Naive B cell (primary cell): ENCODE measurements at places on chromosomes 5 and 9.

DNA sequence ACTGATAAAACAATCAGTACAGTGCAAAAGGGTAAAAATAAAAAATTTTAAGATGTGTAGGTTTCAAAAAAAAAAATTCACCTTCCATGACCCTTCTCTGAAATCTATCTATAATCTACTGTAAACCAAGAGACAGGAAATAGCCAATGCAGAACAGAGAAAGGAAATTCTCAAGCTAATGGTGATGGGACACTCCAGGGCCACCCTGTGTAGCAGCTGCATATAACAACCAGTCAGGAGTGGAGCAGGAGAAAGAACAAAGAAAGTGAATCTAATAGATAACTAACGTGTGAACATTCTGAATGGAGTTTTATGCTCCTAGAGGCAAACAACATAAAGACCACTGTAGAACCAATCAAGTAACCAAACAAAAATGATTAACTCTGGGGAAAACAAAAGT lies 16.6 kb downstream of the SPTLC1 start:
- DNase-seq: no peak

- peak; percentile 92 for DNase-seq
Observed at GRCh38 chr9:35812025-35812602, at the start of gene SPAG8. Gene SPAG8 (minus strand): TSS chr9:35812262. CDS start chr9:35812147, 115 bp downstream.

GRCh38 chr9:33125461-33125860 lies 41.7 kb downstream of the B4GALT1 start:
- DNase-seq: no peak

DNA sequence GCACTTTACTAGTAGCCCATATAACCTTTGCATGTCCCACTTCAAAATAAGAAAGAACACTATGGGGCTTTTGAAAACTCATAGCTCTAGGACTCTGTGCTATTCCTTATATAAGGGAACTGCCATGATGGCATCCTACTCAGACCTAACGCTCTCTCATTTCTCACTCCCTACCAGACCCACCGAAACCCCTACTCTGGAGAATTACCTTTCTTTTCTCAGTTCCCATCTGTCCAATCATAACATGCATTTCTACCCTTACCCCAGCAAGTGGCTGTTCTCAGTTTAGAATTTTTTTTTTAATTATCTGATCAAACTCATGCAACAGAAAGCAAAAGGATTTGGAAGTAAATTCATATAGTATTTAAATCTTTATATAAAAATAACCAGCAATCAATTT lies 27.3 kb downstream of the CARNMT1 start:
- no peak for DNase-seq

DNA sequence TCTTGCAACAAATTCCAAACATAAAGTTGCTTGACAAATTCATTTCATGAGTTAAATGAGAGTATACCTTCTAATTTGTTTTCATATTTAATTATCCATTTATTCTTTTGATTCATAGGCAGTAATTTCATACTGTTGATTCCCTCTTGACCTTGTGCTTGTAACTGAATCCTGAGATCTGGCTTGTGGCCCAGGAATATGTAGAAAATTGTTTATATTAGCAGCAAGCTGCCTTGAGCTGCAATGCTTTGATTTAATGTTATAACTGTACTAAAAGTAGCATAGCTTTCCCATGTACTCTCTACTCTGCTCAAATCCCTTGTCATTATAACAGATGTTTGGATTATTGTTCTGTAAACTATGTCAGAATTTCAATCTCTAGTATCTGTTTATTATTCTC lies 780.7 kb downstream of the NR2F1-AS1 start:
- no peak for DNase-seq

- no peak for DNase-seq
Observed at GRCh38 chr5:139049780-139050179, 148.4 kb downstream of the SIL1 start.

DNA sequence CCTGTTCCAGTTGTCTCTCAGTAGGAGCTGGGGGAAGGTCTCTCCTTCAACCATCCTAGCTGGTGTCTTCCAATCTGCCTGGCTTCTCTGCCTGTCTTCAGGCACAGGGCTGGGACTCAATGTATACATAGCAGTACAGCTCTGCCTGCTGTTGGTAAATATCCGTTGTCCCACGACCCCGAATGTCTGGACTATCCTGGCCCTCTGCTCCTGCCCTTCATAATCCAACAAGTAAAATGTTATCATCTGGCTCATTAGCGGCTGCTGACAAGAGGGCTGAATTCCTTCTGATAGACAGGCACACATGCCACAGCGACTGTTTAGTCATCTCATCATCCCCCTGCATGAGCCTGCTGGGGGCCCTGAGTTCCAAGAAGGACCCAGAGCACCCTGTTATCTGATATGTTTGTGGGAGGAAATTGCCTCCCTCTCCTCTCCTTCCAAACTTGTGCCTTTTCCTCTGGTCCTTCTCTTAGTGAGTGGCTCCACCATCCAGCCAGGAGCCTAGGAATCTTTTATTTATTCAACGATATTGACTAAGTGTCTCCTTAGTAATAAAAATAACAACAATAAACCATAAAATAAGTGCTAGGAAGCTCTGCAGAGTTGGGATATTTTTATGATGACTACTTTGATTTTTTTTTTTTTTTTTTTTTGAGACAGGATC lies 29.5 kb upstream of the TGFBR1 start:
- DNase-seq: no peak

GRCh38 chr5:10448754-10449360 lies 7.2 kb downstream of the ROPN1L start:
- no peak for DNase-seq

GRCh38 chr5:140420665-140421361 lies 19.2 kb downstream of the ANKHD1 start:
- no peak for DNase-seq

GRCh38 chr5:74205767-74206578 lies 434.6 kb downstream of the ENC1 start:
- no peak for DNase-seq

- DNase-seq: no peak
Observed at GRCh38 chr5:62794456-62794855, 215.8 kb downstream of the LRRC70 start.

DNA sequence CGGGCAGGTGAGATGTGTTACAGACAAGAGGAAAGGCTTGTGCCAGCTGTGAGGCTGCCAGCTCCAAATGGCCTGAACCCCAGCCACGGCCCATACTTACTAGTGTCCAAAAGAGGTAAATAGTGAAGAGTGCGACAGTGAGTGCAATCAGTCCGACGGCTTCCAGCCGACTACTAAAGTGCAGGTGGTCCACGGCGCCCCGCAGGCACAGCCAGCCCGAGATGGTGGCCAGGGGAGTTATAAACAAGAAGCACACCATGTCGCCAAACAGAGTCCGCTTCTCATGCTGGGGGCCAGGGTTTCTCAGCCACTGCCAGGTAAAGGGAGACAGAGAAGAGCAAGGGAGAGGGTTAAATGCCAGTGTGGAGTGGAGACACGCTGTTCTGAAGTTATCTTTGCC lies 101.1 kb downstream of the LMNB1 start:
- DNase-seq: no peak

DNA sequence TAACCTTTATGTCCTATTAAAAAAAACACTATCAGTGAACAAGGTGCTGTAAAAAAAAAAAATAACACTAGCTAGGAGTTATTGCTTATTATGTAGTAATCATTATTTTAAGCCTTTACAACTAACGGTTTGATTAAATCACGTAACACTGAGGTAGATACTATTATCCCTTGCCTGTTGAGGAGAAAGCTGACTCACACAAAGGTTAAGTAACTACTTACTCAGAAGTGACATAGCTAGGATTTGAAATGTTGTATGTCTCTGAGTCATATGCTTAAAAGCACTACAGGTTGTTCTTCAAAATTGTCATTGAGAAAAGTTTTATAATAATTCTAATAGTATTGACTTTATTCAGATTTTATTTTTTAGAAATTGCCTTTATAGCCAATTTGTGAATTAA lies 8.8 kb downstream of the TENT2 start:
- DNase-seq: no peak

GRCh38 chr5:873328-873727 lies 19.3 kb downstream of the BRD9 start:
- no peak for DNase-seq

DNA sequence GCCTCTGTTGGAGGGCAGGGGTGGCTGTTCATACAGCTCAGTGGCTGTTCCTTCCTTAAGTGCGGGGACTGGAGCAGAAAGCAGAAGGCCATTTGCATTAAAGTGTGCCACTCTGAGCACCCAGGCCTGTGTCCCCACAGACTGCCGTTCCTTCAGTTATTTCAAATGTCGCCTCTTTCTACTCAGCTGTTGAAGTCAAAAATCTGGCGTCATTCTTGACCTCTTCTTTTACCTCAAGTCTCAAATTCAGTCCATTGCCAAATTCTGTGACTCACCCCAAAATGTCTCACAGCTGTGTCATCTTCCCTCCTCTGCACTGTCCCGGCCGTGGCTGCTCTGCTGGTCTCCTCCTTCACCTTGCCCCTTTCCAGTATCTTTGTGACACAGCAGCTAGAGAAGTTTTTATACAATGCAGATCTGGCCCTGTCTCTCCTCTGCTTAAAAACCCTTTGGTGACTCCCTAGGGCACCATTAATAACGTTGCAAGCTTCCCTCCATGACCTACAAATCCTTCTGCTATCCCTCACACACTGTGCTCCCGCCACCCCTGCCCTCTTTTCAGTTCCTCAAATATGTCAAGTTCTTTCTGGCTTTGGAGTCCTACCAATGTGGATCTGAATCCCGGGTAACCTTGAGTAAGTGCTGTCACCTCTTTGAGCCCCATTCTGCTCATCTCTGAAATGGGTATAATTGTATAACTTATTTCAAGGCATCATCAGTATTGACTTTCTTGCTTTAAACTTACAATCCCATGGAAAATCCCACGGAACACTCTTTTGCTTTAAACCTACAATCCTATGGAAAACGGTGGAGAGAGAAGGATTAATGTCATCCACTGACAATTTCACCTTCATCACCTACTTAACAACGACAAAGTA lies 98.3 kb upstream of the BOD1 start:
- no peak for DNase-seq

GRCh38 chr9:133182151-133182550 lies 18.4 kb upstream of the GBGT1 start:
- DNase-seq: no peak

DNA sequence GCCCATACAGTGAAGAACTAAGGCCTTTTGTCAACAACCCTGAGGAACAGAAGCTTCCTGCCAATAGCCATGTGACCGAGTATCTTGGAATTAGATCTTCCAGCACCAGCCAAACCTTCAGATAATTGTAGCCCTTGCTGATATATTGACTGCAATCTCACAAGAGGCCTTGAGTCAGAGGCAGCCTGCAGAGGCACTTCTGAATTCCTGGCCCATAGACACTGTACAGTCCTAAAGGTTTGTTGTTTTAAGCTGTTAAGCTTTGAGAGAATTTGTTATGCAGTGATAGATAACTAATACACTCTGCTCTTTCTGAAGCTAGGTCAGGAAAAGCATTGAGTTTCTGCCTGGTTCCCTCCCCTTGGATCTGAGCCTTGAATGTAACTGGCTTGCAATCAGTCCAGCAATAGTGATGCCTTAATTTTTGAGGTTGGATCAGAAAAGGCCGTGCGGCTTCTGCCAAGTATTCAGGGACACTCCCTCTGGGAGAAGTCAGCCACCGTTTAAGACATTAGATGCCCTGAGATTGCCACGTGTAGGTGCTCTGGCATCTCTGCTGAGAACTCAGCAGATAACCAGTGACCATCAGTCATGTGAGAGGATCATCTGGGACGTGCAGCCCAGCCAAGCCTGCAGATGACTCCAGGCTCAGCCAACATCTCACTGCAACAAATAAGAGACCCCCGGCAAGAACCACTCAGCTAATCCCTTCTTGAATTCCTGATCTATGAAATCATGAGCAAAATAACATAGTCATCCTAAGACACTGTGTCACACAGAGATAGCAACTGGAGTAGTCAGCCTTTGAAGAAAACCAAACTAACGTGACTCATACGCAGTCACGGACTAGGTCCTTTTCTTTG lies 126.8 kb upstream of the STC2 start:
- no peak for DNase-seq

DNA sequence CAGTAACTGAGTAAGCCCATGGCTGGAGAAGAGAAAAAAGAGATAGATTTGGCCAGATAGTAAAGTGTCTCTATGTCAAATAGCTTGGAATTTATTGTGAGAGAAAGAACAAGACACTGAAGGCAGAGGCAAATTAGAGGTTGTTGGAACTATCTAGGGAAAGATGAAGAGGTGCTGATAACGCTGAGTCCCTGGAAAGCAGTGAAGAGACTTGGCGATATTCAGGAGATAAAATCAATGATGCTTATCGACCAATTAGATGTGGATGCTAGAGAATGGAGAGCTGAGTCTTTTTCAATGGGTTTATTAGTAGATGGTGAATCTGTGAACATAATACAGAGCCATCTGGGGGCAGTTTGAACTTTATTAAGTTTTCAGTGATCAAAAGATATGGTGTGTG lies 48.6 kb upstream of the GABRA1 start:
- no peak for DNase-seq

DNA sequence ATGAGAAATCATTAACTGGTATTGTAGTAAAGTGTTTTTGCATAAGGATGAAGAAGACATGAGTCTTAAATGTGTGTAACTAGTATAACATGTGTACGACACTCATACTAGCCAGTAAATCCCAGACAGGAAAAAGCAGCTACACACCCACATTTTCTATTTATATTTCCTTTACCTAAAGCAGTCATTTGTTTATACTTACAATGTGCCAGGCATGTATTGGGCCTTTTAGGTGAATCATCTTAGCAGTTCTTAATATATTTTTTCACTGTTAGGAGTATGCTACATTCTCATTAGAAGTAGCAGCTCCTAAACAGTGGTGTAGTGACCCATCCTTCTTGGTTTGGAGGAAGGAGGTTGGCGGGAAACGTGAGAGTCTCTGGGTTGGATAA lies 55.8 kb upstream of the TMC1 start:
- DNase-seq: no peak

DNA sequence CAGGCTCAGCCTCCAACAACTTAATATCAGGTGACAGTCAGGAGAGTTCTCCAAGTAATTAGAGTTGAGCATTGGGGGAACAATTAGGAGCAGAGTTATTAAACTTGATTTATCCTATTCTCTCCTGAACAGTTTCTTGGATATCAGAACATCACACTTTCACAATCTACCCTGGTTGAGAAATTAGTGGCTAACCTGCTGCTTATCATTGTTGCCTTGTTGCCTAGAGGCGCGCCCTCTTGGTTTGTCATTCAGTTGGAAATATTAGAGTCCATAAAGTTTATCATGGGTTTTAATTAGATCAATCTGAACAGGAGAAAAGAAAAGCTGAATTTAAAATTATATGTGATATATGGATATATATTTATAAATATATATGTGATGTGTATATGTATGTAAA lies 291.1 kb downstream of the CCDC171 start:
- DNase-seq: no peak
